CD4-positive, alpha-beta T cell (primary cell): ENCODE measurements at places on chromosomes 11 and 22.

DNA sequence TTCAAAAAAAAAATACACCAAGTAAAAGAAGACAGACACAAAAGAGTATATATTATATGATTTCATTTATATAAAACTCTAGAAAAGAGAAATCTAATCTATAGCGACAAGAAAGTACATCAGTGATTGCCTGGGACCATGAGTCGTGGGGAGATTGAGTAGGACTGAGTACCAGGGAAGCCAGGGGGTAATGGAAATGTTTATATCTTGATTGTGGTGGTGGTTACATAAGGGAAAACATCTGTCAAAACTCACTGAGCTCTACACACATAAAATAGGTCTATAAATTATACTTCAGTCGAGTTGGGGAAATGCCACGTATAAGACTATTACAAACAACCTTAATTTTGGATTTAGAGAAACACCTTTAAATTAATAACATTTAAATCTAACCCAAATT, 117.4 kb downstream of the TRIM29 start:
- DNase-seq = no peak

- DNase-seq = no peak
These were observed 6.6 kb upstream of the RASGRP2 start for GRCh38 chr11:64750361-64751054.

DNA sequence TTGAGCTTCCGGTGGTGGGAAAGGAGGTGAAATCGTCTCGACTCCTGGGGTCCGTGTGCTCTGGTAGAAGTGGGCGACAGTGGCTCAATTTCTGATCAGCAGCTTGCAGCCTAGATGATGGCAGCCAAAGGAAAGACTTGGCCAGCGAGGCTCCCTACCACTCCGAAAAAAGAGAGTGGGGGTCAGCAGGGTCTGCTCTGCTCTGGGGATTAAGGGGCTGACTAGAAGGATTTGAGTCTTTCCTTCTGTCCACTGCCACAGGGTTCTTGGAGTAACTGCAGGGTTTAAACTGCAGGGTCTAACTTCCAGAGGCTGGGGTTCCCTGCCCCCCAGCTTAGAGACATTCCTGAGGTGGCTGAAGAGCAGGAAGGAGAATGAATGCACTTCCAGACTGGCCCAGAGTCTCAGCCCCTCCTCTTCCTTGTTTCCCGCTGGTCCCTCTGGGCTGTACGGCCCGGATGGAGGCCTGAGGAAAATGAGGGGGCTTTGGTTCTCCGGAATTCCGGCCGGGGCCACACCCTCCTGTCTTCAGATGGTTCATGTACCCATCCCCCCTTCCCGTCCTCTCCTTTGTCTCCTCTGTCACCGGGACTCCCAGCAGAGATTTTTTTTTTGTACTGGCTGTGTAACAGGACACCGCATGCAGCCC, 907 bp downstream of the SERPINH1 start:
- no peak for DNase-seq

DNA sequence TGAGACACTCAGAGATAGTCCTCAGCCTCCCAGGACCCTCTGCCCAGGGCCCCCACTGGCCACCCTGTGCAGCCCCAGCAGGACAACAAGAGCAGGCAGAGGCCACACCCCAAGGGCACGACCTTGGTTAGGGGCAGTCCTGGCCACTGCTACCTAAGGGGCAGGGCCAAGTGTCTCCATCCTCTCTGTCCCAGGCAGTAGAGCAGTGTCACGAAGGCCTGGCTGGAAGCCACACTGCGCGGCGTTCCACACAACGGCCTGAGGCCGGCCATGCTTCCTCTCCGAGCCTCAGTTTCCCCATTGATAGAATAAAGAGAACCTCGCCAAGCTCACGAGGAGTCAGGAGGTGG, 1074.3 kb downstream of the BRD1 start:
- no peak for DNase-seq

DNA sequence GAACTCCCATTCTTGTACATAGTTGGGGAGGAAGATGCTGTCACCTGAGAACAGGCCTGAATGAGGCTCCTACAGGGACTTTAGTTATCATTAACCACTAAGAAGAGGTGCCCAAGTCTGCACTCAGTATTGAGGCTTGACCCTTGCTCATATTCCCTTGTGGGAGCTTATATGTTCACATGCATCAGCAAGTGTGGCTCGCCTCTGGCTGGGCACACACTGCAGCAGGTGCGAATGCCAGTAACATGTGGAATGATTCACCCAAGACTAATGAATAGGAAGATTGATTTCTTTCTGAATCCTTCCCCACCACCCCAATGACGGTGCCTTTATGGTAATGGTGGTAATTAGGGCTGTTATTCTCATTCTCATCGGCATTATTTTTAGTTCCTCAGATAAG, 127.3 kb downstream of the FEZ1 start:
- DNase-seq = no peak

DNA sequence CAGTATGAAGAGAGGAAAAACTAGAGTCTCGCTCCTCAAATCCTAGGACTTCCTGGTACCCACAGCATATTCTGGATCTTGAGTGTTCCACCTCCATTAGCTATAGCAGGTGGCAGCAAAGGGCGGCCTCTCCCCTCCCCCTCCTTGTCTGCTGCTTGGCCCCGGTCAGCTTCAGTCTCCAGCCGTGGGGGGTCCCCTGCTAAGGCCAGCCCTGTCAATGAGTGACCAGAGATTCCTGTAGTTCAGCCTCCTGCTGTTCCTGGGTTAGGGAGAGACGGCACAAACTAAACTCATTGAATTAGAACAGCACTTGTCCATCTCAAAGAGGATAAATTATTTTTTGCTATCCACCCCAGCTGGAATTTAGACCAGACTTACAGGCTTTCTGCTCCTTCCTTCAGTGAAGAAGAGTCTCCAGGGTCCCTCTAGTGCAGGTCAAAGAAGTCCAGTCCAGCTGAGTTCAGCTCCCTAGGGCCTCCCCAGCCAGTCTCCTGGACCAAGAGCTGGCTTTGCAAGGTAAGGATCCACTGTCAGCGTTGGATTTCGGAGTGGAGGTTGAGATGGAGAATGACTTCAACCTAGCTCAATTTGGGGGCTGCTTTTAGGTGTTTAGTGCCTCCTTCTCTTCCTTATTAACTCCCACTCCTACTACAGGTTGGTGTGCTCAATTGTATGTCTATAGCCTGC, 1.1 kb upstream of the PHLDB1 start:
- DNase-seq = no peak

DNA sequence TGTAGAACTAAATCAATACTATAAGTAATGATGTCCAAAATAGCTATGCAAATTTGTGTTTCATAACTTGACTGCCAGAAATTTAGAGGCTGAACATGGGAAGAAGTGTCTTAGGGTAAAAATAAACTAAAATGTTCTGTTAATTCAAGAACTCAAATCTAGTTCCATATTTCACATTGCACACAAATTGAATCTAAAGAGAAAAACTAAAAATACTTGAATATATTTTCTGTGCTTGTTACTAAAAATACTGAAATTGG, 43.5 kb downstream of the FANCF start:
- no peak for DNase-seq

GRCh38 chr11:19426756-19427403, 186.1 kb upstream of the E2F8 start:
- DNase-seq = no peak

DNA sequence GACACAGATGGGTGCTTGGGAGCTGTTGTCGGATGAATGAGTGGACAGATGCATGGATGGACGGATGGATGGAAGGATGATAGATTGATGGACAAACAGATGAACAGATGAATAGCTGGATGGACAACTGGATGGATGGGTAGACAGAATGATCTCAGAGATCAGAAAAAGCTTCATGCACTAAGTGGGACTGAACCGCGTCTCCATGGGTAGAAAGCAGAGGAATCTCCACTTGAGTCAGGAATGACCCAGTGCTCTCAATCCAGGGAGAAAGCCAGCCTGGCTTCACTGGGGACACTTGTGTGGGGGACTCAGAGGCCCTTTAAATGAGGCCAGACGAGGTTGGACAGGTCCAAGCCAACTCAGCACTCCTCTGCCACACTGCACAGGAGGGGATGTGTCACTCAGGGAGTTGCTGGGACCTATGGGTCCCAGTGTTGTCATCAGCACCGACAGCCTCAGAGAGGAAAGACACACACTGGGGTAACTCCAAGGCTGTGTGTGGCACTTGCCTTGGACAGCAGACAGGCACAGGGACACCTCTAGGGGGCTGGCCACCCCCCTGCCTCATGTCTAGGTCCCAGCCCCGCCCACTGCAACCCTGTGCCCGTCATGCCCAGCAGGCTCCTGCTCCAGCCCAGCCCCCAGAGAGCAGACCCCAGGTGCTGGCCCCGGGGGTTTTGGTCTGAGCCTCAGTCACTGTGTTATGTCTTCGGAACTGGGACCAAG, 5.6 kb downstream of the IGLL5 start:
- no peak for DNase-seq

DNA sequence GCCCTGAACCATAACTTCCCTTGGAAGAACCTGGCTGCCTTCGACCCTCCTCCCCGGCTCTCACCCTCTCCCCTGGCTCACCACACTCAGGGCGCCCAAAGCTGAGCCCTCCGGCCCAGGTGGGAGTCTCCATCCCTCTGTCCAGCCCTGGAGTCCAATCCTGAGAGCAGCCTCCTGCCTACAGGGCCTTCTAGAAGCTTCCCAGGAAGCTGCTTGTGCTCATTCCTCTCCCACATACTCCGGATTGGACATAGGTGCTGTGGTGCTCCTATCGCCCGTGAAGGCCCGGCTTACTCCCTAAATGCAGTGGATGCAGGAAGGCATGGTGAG, 1332.0 kb downstream of the BRD1 start:
- DNase-seq = no peak

- DNase-seq = no peak
These were observed 16.9 kb downstream of the TUB start for GRCh38 chr11:8097926-8098325.

DNA sequence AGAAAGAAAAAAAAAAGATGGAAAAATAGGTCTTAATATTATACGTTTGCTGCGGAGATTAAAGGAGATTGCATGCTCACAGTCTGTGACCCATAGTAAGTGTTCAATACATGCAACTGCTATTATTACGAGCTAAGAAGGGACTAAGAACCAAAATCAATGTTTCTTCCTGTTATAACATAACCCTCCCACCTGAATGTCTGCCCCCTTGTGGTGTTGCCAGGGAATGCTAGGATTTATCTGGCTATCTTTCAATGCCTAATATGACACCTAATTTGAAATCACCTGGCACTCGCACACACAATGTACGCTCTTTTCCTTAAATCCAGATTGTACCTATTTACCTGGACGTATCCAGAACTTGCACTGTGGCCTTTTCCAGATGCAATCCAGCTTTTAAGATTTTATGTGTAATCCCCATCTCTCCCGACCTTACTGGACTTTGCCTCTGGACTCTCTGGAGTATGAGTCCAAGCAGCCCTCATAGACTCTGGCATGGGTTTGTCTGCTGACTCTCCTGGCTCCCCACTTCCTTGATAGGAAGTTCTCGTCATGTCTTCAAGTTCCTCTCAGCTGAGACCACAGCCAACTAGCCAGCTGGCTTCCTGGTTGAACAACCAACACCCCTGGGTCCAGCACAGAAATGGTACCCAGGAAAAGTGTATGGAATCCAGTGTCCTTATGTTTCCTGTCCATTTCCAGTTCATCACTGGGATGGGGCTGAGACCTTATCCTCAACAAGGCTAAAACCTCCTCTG, 151.5 kb downstream of the CCDC34 start:
- no peak for DNase-seq

DNA sequence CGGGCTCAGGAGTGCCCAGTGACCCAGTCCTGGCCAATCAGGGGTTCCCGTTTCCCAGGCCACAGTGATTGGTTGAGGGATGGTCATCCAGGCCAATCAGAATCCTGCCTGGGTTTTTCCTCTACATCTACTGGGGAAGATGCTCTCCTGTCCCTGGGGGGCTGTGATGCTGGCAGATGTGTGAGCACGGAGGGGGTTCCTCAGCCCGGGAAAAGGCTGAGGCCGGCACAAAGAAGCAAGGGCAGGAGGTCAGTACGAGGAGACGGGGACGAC, 171.2 kb downstream of the CTTN start:
- no peak for DNase-seq

DNA sequence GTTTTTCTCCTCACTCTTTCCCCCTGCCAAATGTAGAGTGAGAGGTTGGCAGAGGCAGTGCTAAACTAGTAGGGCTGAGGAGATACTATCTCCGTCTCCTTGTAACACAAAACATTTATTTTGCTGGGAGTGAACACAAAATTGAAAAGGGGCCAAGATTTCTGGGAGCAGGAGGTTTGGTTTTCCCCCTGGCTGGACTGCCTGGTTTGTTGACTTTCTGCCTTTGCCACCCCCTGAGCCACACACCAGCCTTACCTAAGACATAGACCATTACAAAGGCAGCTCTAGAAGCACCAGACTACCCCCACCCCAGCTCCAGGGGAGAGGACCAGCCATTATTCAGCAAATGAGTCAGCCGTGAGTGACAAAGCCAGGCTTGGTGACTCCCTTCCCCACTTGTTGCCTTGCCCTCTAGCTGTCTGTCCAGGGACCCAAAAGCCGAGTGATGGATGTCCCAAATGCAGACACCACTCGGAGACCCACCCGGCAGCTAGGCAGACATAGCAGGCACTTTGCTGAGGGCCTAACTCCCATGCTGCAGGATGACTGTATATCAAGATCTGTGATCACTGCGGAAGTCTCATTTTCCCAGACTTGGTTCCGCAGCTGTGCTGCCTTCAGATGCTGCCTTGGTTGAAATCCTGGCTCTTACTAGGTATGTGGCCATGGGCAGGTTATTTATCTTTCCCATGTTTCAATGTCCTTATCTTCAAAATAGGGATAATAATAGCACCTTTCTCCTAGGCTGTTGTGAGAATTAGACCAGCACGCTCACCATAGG, 17.7 kb upstream of the CDON start:
- no peak for DNase-seq

GRCh38 chr22:49991907-49992533, 20.5 kb downstream of the IL17REL start:
- DNase-seq = no peak

- DNase-seq = no peak
These were observed 99.4 kb downstream of the SHANK2 start for GRCh38 chr11:71153005-71153390.

DNA sequence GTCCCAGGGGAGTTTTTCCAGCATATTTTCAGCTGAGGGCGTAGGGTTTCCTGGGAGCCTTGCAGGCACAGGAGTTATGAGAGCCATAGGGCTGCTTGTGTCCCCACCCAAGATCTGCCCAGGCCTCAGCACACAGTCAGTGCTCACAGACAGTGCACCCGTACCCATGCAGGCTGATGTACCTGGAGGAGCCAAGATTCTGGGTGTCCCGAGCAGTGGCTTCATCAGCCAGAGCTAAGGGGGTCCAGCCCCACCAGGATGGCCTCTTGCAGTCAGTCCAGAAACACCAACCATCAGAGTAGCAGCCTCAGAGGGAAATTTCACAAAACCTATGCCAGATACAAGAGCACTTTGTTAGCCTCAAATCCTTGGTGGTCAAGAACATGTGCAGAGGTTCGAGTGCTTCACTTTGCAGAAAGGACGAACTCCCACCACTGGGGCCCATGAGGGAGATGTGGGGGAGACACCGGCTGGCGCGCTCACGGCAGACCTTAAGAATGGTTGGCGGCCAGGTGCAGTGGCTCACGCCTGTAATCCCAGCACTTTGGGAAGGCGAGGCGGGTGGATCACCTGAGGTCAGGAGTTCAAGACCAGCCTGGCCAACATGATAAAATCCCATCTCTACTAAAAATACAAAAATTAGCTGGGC, 43.8 kb upstream of the RTL6 start:
- DNase-seq = no peak

GRCh38 chr11:126385991-126386728, 30.7 kb downstream of the ST3GAL4 start:
- DNase-seq = no peak

- DNase-seq = no peak
These were observed 605 bp upstream of the FDX1 start for GRCh38 chr11:110428956-110429730.
